ENCODE measurements at places on chromosomes 1 and 21.
A peak's percentile ranks its signal among the peaks of the same experiment; 100 is the strongest.

GRCh38 chr1:151407304-151407703 lies 7.9 kb downstream of the PSMB4 start:
- DNase-seq, result no peak

DNA sequence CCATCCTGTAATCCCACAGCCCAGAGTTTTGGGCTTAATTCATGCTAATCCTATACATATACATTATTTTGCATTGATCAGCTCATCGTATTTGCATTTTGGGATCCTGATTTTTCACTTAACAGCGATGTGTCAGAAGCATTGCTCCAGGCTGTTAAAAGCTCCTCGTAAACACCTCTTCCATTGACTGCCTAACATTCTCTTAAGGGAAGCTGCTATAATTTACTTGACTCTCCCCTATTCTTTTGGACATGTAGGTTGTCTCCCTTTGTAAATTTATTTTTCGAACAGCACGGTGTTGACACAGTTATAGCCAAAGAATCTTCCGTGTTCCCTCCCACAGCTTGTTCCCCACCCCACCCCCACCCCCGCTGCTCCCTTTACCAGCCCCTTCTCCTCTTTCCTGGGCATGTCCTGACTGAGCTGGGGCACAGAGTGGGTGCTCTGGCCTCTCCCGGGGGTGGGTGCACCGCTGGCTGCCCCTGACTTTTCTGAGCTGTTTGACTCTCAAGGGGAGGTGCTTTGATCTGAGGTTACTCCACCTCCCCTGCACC lies 22.8 kb downstream of the LDLRAP1 start:
- DNase-seq, result no peak

DNA sequence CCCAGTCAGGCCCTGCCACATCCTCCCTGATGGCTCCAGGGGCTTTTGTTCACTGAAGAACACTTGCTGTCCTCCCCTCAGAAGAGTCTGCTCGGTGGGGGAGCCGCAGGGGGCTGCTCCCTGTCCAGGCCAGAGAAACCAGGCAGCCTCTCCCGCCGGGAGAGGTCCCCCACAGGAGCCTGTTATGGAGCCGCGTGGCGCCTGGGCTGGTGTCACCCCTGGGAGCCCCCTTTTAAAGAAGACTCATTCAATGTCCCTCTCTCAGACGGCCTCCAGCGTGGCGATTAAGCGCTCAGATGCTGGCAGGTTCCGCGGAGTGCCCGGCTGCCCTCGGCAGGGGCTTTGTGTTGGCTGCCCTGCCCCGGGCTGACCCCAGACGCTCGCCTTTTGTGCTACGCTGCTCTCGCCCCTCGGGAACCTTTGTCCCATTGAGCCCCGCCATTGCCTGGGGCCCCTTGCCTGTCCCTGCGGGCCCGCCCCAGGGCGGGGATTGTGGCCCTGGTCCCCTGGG lies 43.1 kb downstream of the SKI start:
- DNase-seq, result no peak

DNA sequence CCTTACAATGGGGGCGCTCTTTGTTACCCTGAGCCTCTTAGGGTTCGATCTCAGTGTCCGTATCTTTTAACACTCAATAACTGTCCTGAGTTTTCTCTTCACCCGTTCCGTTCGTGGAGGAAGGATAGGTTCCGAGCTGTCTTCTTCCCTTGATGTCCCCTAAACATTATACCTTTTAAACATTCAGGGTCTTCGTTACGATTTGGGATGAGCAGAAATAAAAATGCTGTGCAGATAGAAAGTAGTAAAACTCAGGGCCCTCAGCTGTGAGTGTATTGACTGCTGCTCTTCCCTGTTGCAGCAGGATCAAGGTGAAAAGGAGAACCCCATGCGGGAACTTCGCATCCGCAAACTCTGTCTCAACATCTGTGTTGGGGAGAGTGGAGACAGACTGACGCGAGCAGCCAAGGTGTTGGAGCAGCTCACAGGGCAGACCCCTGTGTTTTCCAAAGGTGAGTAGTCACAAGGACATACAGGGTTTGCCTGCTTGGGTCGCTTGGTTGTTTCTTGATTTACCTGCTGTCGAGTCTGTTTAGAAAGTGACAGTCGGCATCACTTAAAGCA lies 784 bp downstream of the RPL11 start:
- no peak for DNase-seq

DNA sequence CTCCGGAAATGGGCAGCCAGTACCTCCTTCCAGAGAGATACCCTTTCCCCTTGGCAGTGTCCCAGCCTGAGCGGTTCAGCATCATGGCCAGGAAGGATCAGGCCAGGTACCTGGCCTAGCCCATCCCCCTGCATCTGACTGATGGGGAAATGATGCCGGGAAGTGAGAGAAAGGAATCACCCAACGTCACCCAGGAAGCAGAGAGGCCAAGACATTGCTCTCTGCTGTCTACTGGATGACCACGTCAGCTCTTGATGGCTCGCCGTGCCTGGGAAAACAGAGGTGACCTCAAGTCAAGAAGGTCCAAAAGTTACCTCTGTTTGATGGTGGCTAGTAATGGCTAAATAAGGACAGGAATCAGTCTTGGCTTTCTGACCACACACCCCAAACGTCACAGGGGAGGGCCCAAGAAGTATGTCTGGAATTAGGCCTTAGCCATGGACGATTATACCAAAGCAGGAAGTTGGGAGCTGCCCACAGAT lies 79.0 kb downstream of the MRPL37 start:
- DNase-seq, result peak; percentile 28

All from astrocyte of the cerebellum (primary cell).